Trophoblast cell (in vitro differentiated cells and primary cell): ENCODE measurements at places on chromosomes 16 and 17.

DNA sequence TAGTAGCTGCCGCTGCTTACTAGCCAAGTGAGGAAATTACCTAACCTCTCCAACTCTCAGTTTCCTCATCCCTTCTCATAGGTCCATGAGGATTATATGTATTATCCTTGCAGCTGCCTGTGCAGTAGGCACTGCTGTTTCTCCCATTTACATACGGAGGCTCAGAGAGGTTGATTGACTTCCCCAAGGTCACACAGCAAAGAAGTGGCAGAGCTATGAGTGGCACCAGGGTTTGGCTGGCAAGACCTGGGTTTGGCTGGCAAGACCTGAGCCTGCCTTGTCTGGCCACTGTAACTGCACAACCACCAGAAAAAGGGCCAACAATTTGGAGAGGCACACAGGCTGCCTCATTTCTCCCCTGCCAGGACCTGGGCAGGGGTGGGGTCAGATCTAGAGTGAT lies 2.5 kb upstream of the NDRG4 start:
- DNase-seq, result no peak

GRCh38 chr17:48905987-48906515 lies 2.2 kb upstream of the UBE2Z start:
- no peak for DNase-seq

DNA sequence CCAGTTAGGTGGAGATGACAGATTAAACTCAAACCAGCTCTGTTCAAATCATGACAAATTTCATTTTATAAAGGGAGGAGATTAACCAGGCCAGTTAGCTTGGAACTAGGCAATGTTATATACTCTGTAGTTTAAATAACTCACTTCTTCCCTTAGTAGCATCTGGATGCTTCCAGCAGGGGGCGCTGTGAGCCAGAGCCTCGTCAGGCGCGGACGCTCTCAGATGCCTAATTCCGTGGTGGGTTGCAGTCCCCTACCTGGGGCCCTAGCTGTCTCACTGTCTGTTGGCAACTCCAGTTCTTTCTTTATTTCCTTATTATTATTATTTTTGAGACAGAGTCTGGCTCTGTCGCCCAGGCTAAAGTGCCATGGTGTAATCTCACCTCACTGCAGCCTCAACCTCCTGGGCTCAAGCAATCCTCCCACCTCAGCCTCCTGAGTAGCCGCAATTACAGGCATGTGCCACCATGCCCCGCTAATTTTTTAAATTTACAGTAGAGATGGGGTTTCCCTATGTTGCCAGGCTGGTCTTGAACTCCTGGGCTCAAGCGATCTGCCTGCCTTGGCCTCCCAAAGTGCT lies 17.3 kb upstream of the WFDC1 start:
- DNase-seq, result peak; percentile 80

GRCh38 chr17:30360086-30360808 lies 18.5 kb upstream of the CPD start:
- no peak for DNase-seq

DNA sequence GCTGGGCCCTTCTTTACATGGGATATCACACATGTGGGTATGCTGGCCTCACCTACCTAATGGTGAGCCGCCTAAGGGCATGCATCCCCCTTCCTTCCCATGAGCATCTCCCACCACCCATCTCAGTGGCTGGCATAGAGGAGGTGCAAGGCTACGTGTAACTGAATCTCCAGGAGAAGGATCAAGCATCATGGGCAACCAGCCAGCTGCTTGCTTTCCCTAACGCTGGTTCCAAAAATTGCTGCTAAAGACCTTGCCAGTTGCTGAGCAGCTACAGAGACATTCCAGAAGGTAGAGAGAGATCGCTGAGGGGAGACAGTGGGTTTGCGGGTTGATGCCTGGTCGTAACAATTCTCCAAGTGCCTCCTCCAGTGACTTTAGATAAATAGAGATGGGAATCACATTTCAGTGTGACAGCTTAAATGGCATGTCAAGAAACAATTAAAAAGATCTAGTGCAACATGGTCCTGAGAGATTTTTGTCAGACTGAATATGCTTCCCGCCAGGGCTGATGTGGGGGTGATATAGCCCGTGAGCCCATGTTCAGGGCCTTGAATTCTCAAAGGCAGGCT lies 378.4 kb upstream of the CDH5 start:
- no peak for DNase-seq

- DNase-seq, result peak; percentile 86
These were observed 14.2 kb downstream of the USP36 start for GRCh38 chr17:78826421-78826820.

GRCh38 chr16:4917117-4917516 lies 19.8 kb downstream of the PPL start:
- no peak for DNase-seq

GRCh38 chr16:54986409-54986808 lies 55.7 kb downstream of the IRX5 start:
- no peak for DNase-seq

DNA sequence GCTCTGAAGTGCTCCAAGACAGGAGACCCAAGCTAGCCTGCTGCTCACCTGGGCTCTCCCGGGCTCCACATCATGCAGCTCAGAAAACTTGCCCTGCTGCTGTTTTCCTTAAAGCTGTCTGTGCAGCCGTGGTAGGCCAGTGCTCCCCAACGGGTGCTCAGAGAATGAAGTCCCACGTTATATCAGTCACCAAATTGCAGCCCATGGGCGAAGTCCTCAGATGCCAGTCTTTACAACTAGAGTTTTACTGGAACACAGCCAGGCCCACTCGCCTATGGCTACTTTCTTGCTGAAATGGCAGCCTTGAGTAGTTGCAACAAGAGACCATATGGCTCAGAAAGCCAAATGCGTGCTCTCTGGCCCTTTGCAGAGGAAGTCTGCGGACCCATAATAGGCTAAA lies 6.3 kb downstream of the CREBBP start:
- DNase-seq, result no peak

DNA sequence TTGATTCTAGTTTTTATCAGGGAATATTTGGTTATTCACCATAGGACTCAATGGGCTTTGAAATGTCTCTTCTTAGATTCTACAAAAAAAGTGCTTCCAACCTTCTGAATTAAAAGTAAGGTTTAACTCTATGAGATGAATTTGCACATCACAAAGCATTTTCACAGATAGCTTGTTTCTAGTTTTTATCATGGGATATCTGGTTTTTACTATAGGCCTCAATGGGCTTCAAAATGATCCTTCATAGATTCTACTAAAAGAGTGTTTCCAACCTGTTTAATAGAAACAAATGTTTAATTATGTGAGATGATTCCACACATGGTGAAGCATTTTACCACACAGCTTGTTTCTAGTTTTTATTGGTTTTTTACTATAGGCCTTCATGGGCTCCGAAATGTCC lies 560.7 kb downstream of the KCNJ18 start:
- DNase-seq, result no peak

GRCh38 chr16:78784771-78785170 lies 685.3 kb downstream of the WWOX start:
- DNase-seq, result no peak

DNA sequence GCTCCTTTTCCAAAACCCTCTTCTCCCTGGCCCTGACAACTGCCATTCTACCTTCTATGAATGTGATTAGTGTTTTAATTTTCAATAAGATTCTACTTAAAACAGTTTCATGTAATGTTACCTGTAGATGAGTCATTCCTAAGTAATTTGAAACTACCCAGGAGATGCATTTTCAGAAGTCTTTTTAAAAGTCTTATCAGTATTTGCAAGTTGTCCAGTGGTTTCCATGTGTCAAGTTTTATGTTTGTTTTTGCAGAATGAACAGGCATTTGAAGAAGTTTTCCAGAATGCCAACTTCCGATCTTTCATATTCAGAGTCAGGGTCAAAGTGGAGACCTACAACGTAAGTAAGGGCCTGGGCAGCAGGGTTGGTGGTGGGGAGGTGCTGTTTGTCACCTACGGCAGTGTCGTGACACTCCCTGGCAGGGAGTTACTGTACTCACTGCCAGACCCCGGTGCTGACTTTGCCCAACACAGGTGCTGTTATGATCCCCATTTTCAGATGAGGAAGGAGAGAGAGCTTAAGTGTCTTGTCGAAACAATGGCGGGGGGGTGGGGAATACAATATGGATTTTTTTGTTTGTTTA lies 65.0 kb downstream of the RPA1 start:
- peak; percentile 66 for DNase-seq

DNA sequence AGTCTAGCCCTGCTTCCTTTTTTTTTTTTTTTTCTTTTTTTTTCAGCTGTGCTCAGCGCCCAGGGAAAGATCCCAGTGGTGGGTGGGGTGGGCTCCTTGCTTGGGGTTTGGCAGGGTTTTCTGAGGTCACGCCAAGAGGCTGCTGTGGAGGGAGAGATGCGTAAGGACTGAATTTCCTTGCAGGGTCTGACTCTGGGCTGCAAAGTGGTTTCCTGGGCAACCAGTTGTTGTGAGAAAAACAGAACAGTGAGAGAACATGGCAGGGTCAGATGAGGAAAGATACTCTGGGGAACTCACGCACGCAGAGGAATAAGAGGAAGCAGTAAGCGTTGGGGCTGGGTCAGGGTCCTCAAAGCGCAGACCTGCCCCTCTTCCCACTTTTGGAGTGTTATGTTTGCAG lies 119.5 kb downstream of the IRF8 start:
- peak; percentile 54 for DNase-seq

DNA sequence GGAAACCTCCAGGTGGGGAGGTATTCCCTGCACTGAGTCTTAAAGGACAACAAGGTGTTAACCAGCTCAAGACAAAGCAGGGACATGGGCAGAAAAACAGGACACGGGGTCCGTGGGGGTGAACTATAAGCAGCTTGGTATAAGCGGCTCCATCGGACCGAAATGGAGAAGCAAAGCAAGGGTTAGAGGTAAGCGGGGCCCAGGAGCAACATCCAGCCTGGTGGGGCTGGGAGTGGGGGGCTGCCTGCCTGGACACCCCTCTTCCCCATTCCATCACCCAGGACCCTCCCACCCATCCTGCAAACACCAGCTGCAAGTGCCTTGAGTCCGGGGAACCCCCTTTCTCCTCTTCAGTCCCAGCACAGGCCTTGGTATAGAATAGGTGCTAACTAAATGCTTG lies 29.5 kb downstream of the MYH11 start:
- DNase-seq, result no peak

DNA sequence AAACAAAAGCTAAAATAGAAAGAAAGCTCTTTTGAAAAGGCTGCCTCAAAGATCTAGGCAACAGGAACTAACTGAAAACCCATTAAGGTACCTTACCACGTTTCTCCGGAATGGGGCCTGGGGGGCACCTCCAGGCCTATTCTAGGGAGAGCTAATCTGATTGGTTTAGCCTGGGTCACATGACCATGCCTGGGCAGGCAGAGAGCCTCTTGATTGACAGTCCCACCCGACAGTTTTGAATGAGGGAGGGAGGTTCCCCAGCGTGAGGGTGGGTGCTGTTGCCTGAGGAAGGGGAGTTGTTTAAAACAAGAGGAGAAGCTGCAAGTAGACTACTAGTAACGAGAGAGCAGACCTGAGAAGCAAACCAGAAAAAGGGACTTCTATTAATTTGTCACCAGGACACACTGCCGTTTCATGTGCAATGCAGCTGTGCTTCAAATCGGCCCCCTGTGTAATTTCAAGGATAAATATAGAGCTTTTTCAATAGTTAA lies 143.4 kb upstream of the HS3ST2 start:
- DNase-seq, result no peak

DNA sequence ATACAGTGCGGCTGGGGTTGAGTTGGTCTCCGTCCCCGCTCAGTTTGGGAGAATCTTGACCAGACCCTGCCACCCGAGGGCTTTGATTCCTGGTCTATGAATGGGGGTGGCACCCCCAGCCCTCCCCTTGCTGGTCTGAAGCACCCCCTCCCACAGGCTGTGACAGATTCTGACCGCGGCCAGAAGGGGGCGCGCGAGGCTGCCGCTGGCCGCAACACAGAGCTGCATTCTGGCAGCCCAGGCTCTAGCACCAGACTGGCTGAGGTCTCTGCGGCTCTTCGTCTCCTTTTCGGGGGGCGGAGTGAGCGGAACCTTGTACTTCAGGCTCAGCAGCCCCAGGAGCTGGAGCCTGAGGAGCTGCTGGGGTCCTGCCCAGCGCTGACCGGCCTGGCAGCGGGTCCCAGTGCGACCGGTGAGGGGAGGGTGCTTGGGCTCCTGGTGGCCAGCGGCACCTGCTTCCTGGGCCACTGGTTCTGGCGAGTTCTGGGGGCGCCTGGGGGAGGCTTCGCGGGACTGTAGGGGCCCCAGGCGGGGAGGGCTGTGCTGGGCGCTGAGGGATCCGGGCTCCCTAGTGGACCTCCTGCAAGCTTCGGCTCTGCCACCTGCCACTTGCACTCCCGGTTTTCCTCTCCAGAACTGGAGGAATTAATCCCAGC lies 1011.6 kb downstream of the KCNJ18 start:
- DNase-seq, result no peak

DNA sequence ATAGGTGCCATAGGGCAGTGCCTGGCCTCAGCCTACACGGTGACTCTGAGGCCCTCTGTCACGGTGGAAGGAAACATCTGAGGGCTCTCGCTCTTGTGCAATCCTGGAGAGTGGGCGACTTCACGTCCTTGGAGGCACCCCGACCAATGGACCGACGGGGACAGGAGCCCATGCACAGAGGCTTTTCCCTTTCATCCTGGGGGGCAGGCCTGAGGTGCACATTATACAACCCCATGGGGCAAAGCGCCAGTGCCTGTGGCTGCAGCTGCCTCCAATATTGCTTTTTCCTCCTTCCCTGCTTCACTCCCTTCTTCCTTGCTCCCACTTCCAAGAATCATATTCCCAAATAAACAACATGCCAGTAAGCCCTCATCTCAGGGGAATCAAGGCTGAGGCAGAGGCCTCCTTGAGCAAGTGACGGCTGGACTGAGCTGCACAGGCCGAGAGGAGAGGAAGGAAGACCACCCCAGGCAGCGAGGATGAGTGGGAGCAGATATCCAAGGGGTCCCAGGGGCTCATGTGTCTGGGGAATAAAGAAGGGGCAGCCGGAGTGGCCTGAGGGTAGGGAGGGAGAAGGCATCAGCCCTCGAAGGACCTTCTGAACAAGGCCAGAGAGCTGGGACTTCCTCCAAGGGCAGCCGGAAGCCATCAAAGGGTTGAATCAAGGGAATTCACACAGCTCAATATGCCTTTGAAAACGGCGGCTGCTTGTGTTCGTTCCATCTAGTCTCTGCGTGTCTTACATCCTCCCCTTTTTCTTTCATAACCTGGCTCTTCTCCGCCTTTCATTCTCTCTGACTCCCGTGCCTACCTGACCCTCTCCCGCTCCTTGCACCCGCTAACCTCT lies 42.6 kb upstream of the RPL38 start:
- no peak for DNase-seq

DNA sequence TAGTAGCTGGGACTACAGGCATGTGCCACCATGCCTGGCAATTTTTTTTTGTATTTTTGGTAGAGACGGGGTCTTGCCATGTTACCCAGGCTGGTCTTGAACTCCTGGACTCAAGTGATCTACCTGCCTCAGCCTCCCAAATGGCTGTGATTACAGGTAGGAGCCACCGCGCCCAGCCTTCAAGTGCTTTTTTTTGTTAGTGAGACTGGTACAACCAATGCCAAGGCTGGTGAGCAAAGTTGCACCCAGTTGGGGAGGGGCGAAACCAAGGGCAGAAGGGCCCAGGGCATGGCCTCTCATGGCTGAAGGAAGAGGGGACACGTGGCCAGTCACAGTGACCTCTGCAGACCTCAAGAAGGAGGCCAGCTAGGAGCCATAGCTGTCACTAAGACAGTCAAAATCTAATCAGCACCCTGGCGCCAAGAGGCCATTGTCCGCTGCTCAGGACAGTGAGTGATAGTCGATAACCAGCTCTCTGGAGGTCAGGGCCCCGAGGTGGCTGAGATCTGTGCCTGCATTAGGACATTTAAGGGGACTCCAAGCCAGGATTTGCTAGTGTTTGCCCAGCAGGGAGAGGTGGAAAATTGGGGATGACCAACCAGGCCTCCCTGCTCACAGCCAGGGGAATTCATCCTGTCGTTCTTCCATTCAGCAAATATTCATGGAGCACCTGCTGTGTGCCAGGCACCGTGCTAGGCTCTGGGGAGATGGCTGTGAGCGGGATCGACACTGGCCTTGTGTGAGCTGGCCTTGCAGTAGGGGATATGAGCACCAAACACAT lies 10.2 kb downstream of the IL4R start:
- DNase-seq, result no peak
